ENCODE measurements at places on chromosomes 6 and 20. TPM values are rescaled to one million over a fixed set of nuclear protein-coding genes. Genes with fewer than 3 reads are reported as not detected.

TAAR6 gene
- total RNA-seq = not detected

MROH8 gene
- 1.5 TPM for total RNA-seq

GPSM3 gene
- total RNA-seq = 11.6 TPM

FOXA2 gene
- total RNA-seq = not detected

ENPP3 gene
- total RNA-seq = not detected

KIAA0408 gene
- 0.13 TPM for total RNA-seq

LBP gene
- total RNA-seq = under 0.01 TPM

MRAP2 gene
- total RNA-seq = 4.3 TPM

BICRAL gene
- 7.1 TPM for total RNA-seq

LST1 gene
- 0.29 TPM for total RNA-seq

METTL24 gene
- total RNA-seq = not detected

MLN gene
- not detected for total RNA-seq

RCAN2 gene
- total RNA-seq = 0.13 TPM

RIPOR3 gene
- total RNA-seq = not detected

UNC5CL gene
- total RNA-seq = 0.14 TPM

ISM1 gene
- total RNA-seq = not detected

SMPD2 gene
- 8.4 TPM for total RNA-seq

FAM83D gene
- total RNA-seq = 33.8 TPM

PET117 gene
- total RNA-seq = 11.6 TPM

PDYN gene
- total RNA-seq = not detected

LTA gene
- total RNA-seq = not detected

DPPA5 gene
- not detected for total RNA-seq

TFAP2D gene
- not detected for total RNA-seq

DTNBP1 gene
- total RNA-seq = 8.2 TPM

POU5F1 gene
- total RNA-seq = not detected

C2 gene
- not detected for total RNA-seq

PTPRT gene
- not detected for total RNA-seq
